GM04503 (cell line): ENCODE measurements at places on chromosomes 1 and 21.

- DNase-seq, result no peak
Measured at GRCh38 chr1:116545359-116545705, 25.5 kb downstream of the CD58 start.

GRCh38 chr1:89974696-89975470 lies 20.0 kb upstream of the ZNF326 start:
- peak; percentile 67 for DNase-seq

- DNase-seq, result no peak
Measured at GRCh38 chr1:44723064-44723463, 7.9 kb downstream of the RNU5D-1 start.

DNA sequence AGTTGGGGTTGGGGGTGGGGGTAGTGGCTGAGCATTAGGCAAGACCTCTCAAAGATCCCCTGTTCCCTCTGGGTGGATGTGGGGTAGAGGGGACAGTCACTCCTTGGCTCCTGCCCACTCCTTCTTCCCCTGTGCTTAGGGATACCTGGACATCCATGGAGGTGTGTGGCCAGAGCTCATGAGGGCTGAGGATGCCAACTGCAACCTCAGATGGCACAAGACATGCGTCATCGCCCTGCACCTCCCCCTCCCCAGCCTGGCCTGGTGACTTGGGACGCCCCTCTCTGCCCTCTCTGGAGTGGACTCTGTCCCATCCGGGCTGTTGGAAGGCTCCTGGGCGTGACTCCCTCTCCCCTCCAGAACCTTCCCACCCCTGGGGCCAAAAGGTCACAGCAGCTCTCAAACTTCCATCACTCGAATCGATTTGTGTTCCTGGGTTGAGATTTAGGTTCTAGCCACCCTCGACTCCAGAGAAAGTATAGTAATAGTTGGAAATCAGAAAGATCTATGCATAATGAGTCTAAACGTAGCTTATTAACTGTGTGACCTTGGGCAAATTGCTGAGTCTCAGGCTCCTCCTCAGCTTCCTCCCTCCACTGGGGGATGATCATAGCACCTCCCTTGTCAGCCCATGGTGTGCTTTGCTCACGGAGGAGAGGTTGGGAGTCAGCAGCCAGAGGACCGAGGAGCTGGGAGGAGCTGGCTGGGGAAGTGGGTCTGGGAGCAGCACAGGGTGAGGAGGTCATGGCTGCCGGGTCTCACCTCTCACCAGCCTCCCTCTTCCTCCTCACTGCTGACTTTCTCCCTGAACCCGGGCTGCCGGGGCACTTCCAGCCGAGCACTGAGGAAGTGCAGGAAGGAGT lies 2.2 kb upstream of the PTPN7 start:
- DNase-seq, result no peak

DNA sequence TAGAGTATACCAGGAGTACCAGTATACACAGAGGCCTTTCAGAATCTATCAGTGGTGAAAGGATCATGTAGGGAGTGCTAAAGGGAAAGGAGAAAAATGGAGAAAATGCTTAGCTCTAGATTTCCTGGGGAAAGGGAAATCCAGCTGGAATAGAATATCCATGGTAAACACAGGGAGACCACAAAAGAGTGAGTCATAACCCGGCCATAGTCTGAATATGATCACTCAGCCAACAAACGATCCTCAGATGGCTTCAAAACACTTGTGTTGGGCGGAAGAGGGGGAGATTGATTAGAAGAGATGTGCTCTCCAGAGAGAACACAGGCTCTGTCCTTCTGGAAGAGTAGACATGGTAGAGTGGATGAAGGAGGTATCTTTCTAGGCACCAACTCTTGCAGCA lies 180.6 kb downstream of the PAPPA2 start:
- DNase-seq, result peak; percentile 16

GRCh38 chr1:229859026-229859425 lies 208.0 kb upstream of the GALNT2 start:
- no peak for DNase-seq

DNA sequence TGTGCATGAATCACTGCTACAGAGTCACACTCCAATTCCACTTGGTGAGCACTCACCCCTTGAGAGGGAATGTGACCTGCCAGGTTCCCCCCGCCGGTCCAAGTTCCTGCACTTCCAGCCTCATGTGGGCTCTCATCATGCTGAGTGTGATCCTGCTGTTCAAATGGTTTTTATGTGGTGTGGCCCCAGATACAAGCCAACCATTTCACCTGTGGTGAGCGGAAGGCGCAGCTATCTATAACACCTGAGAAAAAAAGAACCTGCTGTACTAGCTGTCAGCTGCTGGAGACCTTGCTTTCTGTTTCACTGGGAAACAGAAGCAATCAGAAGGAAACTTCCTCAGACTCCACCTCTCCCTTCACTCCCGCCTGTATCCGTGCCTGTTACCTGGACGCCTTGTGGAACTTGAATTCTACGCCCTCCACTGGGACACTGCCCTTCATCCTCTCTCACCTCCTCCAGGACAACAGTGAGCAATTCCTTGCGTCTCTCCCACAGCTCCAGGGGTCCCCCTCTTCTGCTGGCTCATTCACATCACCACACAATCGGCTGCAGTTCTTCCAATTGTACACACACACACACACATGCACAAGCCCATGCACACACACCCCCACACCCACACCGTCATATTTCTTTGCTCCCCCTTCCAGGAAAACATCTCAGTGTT lies 64.4 kb upstream of the RPL11 start:
- DNase-seq, result no peak

DNA sequence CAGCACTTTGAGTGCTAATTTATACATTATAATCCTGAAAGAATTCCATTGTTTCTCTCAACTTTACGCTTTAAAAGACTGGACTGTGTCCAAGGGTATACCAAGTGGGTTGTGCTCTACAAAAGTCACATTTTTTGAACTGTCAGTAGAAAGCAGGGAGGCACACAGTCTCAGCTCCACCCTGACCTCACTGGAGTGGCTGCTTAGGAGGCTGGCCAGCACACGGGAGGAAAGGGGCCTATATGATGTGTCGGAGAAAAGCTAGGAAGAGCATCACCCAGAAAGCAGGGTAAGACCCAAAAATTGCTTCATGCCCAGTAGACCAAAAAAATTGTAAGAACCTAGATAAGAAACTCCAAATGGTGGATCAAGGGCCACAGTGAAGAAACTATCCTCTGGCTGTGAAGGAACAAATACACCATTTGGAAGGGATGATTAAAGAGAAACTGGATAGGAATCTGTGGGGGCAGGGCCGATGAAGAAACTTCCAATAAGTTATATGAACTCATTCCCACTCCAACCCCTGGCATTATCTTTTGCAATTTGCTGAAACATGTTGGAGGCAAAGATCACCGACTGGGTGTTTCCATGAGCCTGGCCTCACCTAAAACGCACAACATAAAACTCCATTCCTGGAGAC lies 1.9 kb downstream of the S100A10 start:
- no peak for DNase-seq

DNA sequence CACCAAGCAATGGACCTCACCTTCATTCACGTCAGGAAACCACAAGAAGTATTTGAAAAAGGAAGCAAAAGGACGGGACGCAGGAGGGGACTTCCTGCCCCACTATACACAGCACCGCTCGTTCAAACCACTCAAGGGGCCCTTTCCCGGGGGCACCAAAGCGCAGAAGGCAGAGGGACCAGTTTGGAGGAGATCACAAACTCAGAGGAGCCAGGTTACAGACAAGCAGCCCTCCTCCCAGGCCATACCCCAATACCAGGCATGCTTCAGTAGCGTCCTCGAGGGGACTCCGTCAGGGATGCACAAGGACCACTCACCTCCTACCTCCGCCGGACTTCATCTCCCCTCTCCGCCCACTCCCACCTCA lies 685 bp downstream of the CRTC2 start:
- DNase-seq, result no peak

DNA sequence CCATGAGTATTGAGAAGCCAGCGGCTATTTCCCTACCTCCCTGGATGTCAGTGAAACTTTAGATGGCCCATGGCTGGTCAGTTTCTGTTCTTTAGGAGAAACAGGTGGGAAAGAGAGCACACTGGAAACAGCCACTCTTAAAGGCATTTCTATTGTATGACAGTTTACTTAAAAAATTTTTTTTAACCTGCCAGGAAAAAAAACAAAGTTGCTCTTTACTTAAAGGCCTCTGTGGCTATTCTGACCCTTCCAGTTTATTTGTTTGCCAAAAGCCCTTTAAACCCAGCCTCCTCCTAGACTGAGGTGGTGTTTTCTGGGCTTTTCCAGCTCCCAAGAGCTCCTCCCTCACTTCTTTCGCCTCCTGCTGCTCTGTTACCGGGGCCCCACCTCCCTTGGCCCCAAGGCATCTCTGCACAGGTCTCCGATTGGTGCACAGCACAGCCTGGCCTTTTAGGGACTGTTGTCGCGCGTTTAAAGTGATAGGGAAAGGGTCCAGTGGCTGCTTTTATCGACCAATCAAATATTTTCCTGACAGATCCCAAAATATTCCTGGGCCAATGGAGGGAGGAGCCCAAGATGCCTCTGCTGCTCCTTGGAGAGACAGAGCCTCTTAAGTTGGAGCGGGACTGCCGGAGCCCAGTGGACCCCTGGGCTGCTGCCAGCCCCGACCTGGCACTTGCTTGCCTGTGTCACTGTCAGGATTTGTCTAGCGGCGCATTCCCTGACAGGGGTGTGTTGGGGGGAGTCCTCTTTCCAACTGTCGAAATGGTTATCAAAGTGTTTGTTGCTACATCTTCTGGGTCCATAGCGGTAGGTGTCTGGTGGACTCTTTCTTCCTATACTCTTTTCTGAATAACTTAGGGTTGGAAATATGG lies at the start of gene SH3BGR:
TSS of gene SH3BGR (plus strand) at position 639 of the 875 bp plus-strand sequence. CDS start at position 766, 127 bp downstream.
- DNase-seq, result no peak

DNA sequence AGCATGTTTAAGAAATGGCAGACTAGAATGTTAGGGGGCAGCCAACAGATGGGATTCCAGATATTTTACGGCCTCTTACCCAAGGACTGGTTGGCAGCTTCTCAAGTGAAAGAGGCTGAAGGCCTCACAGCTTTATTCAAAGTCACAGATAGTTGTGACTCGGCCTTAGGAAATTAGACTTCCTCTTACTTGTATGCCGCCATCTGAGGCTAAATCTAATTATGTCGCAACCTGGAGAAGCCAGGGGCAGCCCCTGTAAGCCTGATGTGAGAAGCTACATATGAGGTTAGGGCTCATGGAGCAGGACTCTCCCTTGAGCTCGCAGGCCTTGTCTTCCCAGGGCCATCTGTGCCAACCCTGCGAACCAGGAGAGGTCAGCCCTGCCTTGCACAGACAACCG lies 352.5 kb downstream of the HHAT start:
- DNase-seq, result no peak

DNA sequence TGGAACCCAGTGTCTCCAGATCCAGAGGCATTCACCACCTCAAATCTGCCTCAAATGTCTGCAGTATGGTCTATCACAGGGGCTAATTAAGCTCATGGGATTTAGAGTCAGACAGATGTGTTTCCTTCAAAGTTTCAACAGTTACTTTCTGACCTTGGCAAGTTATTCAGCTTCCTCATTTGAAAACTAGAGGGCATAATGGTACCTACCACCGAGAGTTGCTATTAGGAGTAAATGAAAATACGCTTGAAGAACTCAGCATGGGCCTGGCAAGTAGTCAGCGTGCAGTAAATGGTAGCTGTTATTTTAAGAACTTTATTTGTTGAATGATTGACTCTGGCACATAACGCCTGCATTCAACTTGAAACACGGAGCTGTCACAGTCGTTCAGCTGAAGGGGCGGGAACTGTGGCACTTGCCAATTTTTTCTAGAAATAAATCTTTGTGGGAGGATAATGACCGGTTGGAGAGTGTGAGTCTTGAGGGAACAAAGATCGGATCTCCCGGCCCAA lies 1.2 kb upstream of the CAP1 start:
- no peak for DNase-seq

DNA sequence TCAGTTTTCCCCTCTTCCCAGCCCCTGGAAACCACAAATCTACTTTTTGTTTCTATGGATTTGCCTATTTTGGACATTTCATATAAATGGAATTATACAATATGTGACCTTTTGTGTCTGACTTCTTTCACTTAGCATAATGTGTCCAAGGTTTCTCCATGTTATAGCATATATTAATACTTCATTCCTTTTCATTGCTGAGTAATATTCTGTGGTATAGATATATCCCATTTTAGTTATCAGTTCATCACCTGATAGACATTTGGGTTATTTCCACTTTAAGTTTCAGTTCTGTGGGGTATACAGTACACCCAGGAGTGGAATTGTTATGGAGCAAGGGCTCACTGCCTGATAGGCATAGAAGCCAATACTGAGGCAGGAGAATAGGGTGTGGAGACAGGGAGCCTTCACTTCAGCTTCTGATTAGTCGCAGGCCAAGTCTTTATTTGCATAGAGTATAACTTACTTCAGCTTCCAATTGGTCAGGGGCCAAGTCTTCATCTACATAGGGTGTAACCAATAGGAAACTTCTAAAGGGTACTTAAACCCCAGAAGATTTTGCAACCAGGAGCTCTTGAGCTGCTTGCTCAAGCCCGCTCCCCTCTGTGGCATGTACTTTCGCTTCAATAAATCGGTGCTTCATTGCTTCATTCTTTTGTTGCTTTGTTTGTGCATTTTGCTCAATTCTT lies 8.3 kb upstream of the NVL start:
- DNase-seq, result no peak

DNA sequence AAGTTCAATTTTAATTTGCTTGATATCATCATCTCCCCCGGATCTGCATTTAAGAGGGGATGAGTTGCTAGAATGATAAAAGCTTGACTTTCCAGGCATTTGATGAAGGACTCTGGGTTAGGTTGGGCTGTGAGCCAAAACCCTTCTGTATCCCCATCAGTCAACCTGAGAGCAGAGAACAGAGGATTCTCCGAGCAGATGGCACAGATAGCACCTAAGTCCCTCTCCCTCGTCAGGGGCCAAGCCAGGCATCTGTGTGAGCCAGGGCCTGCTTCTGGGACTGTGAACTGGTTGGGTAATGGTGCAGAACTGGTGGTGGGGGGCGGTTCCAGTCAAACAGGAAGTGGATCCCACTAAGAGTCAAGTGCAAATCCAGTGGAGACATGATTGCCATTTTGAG lies 205.8 kb downstream of the TNR start:
- DNase-seq, result no peak

DNA sequence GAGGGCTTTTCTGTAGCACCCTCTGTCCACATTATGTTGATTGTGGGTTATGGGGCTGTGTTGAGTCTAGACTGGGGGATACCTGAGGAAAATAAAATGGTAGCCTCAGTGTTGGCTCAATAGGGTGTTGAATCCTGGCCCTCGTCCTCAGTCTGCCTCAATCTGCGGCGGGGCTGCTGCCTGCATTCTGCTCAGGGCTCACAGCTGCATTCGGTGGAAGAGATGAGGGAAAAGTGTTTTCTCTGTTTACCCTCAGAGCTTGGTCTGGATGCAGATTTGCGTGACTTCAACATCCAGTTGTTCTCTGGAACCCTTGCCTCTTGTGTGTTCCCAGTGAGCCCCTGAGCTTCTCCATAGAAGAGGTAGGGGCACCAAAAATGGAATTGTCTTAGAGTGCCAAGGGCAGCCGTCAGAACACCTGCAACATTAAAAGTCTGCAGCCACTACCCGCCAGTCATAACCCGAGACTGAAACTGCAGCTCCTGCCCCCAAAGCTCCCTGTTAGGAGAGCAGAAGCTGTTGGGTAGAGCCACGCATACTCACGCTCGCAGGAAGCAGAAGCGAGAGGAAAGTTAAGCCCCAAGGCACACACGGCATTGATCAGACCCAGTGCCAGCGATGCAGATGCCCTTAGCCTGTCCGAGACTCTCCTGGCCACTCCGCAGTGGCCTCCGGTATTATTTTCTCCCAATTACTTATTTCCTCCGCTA lies 215.3 kb upstream of the C1orf174 start:
- no peak for DNase-seq

GRCh38 chr1:233075915-233076295 lies 125.5 kb downstream of the NTPCR start:
- DNase-seq, result no peak

GRCh38 chr21:23452384-23453083 lies 2154.7 kb downstream of the MRPL39 start:
- no peak for DNase-seq

GRCh38 chr1:8340448-8340847 lies 22.5 kb downstream of the SLC45A1 start:
- DNase-seq, result no peak
